ENCODE measurements at places on chromosomes 7 and 10.

DNA sequence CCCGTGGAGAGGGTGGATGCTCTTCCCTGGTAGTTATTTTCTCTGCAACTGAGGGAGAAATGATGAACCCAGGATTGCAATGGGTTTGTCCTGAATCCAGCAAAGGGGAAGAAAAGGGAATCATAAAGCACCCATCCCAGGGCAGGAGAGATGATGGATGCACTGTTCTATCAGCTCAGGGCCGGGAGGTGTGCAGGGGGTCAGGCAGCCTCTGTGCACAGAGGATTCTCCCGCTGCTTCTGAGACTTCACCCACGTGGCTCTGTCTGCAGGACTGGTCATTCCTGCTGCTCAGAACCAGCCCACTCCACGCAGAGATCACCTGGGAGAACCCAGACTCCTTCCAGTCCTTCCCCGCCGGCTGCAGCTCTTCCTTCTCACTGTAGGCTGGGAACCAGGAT lies 70.7 kb downstream of the RBAK start:
- DNase-seq: no peak

DNA sequence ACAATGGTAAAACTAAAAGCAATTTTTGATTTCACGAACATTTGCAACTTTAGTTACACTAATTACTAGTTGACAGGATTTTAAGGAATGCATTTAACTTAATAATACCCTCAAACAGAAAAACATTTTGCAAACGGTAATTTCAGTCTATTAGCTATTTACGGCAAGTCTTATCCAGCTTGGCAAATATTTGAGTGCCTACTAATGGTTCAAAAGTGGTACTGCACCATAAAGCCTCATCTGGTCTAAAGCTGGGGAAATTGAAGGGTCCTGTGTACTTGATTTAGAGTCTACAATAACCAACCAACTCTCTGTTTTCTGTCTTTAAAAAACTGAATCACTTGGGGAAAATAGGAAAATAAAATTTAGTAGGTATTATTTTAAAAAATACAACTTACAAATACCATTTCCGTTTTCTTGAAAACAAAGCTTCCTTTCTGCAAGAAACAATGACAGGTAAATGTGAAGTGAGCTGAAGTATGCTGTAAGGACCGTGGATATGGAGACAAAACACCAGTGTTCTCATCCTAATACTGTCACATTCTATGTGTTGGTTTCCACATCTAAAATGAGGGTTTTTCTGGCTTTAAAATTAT lies 142.3 kb downstream of the VPS50 start:
- DNase-seq: no peak

DNA sequence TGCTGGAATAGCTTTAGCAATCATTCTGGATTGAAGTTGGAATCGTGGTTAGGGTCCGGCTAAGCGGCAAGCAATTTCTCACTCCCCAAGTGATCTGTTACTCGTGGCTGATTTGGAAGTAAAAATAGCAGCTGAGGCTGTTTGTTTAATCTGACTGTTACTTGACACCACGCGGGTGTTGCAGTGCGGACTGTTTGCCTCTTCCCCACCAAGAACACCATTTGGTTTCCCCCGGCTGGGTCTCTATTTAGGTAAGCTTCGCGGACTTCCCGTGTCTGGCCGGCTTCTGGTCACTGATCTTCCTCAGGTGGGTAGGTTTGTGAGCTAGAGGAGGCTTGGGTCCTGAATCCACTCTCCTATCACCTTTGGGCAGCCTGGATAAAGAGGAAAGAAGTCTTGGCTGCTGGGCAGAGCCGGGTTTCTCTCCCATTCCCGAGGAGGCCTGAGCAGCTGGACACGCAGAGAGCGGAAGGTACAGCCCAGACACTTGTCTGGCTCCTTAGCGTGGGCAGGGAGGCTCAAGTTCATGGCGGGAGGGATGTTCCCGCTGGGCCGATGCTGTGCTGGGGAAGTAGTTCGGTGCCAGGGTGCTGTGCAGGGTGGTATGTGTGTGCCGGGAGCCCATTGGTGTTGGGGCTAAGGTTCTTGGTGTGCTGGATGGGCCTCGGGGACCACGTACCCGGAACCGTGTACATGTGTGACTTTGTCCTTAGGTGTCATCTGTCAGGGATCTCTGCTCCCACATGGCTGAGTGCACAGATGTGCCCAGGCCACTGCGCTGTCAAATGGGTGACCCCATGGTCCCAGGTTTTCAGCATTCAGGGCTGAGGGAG lies at the start of gene C10orf71:
TSS of gene C10orf71 (plus strand) at position 188 of the 833 bp plus-strand sequence. CDS start 23,376 bp downstream, outside the sequence.
- no peak for DNase-seq

DNA sequence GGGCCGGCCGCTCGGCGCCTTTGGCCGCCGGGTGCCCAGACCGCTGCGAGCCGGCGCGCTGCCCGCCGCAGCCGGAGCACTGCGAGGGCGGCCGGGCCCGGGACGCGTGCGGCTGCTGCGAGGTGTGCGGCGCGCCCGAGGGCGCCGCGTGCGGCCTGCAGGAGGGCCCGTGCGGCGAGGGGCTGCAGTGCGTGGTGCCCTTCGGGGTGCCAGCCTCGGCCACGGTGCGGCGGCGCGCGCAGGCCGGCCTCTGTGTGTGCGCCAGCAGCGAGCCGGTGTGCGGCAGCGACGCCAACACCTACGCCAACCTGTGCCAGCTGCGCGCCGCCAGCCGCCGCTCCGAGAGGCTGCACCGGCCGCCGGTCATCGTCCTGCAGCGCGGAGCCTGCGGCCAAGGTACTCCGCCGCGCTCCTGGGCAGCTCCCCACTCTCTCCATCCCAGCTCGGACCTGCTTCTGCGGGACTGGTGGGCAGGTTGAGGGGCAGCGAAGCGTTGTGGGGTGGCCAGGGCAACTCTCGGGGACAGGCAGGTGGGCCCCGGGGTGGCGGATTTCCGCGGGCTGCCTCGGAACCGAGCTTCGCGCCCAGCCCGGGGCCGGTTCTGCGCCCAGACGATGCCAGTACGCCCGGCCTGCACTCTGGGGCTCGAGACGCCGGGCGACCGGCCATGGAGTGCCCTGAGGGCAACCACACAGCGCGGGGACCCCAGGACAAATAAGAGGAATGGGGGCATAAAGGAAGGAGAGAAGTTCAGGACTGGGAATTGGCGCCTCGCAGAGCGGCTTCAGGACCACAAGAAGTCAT lies 578 bp downstream of the HTRA1 start:
- no peak for DNase-seq

- DNase-seq: no peak
Measured at GRCh38 chr10:71237843-71238623, 25.7 kb downstream of the UNC5B start.

- no peak for DNase-seq
Measured at GRCh38 chr7:69457595-69458504, 140.4 kb upstream of the AUTS2 start.

- no peak for DNase-seq
Measured at GRCh38 chr7:90804370-90804769, 208.2 kb downstream of the CDK14 start.

- DNase-seq: no peak
Measured at GRCh38 chr10:18399158-18399557, 252.2 kb downstream of the NSUN6 start.

- DNase-seq: no peak
Measured at GRCh38 chr10:44386546-44387052, 1.7 kb upstream of the CXCL12 start.

DNA sequence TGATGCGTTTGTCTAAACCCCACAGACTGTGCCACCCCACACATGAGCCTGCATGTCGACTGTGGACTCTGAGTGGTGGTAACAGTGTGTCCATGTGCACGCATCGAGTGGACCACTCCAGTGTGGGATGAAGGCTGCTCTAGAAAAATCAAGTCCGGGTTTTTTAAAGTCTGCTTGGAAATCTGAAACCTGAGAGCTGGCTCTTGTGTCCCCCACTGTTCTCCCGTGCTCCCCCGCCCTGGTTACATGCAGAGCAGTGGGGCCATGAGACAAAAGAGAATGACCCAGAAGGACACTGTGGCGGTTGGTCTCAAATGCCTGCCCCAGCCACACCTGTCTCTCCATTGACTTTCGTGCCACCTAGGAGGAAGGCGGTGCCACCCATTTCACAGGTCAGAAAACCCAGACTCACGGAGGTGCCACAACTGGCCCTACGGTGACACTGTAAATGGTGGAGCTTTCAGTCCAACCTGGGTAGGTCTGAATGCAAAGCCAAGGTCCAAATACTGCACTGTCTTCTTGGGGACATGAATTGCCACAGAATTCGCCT lies 27.3 kb upstream of the PWWP2B start:
- DNase-seq: no peak

- no peak for DNase-seq
Measured at GRCh38 chr7:33143996-33144718, 14.8 kb downstream of the BBS9 start.

DNA sequence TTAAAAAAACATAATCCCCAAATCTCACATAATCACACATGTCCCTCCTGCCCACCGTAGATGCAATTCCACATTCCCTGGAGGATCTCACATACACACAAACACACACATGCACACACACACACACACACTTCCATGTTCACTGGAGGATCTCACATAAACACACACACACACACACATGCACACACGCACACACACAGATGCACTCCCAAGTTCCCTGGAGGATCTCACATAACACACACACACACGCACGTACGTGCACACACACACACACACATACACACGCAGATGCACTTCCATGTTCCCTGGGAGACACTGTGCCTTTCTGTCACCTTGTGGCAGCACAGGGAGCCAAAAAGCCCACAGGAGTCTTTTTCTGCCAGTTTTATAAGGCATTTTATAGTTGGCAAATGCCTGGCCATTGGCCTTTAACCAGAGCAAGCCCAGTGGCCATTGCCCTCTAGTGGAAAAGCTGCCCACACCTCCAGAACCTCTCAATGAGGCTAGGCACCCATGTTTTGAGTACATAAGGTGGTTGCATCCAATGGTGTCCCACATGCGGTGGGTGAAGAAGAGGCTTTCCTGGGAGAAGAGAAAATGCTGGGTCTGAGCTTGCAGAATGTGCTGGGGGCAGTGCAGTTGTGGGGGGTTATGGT lies 115.4 kb upstream of the ACBD5 start:
- no peak for DNase-seq

GRCh38 chr7:36048902-36049240 lies 104.2 kb upstream of the EEPD1 start:
- DNase-seq: no peak

- no peak for DNase-seq
Measured at GRCh38 chr10:68184546-68184945, 47.4 kb downstream of the ATOH7 start.

- no peak for DNase-seq
Measured at GRCh38 chr10:98556061-98556460, 109.3 kb upstream of the HPS1 start.

DNA sequence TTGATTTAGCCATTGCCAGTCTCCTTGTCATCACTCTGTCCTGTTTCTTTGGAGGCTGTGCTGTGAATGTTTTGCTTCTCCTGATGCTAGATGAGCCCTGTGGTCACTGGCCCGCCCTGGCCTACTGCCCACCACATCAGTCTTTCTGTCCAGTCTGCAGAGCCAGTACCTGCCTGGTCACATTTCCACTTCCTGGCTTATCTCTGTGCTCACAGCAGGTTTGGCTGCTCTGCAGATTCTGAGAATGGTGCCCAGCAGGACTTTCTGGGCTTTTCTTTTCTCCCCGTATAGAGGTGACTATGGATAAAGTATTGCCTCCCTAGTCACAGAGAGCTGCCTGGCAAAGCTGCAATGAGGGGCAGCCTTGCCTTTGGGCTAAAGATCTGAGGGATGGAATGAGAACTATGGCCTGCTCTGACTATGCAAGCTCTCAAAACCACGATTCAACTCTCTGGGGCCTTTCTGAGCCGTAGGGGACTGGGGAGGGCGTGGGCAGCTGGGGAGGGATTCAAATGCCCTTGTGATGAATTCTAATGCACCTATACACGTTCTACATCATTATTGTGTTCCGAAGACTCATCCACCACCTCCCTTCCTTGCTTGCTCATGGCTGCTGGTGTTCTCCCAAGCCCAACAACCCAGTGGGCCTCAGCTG lies 410.4 kb upstream of the NPVF start:
- DNase-seq: no peak

GRCh38 chr7:2771274-2771731 lies 72.8 kb downstream of the GNA12 start:
- no peak for DNase-seq

GRCh38 chr10:76444034-76444800 lies 1012.8 kb downstream of the LRMDA start:
- no peak for DNase-seq
